ENCODE measurements at places on chromosomes 13 and 19.

GRCh38 chr19:16721051-16721450 lies 1.4 kb downstream of the NWD1 start:
- no peak for DNase-seq

GRCh38 chr13:100230769-100231149 lies 141.9 kb downstream of the PCCA start:
- no peak for DNase-seq

DNA sequence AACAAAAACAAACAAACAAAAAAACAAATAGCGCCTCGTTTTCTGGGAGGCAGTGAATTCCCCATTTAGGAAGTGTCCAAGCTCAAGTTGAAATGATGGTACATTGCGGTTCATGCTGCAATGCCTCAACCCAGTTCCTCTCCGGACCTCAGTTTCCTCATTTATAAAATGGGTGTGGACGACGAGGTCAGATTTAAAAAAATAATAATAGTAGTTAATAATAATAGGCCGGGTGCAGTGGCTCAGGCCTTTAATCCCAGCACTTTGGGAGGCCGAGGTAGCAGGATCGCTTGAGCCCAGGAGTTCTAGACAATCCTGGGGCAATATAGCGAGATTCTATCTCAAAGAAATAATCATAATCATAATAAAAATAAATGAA lies 15.5 kb upstream of the ERCC1 start:
- DNase-seq, result no peak

DNA sequence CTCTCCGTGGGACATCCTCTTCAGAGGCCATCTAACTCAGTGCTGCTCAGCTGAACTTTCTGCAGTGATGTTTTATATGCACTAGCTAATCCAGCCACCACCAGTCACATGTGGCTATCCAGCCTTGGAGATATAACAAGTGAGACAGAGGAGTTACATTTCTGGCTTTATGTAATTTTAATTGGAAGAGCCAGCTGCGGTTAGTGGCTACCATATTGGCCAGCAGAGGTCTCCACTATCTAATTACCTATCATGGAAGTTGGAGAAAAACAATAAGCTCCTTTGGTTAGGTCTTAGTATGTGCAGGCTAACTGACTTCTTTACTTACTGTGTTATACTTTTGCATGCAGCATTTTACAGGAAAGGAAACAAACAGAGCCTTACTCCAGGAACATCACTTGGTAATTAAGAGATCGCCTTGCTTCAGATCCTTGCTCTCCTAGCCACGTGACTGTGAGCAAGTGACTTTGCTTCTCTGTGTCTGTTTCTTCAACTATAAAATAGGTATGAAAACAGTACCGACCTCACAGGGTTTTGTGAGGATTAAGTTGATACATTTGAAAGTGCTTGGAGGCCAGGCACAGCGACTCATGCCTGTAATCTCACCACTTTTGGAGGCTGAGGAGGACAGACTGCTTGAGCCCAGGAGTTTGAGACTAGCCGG lies 1.6 kb upstream of the KLK10 start:
- DNase-seq, result peak; percentile 71

GRCh38 chr19:58559275-58560006 lies 1.0 kb upstream of the UBE2M start:
- DNase-seq, result peak; percentile 93

DNA sequence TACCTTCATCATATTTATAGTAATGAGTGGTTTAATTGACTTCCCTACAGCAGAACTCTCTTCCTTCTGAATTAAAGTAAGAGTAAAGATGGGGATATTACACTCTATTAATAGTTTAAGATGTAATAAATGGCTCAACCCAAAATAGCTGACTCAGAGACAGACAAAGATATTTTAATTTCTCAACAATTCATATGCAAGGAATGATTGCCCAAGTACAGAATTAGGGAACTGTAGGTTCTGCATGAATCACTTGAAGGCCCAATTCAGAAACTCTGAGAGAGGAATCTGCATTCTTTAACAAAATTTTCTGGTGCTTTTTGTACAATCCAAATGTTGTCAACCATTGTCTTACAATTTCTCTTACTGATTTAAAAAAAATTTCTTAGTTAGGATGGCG lies 42.9 kb upstream of the PCDH9 start:
- DNase-seq, result no peak

DNA sequence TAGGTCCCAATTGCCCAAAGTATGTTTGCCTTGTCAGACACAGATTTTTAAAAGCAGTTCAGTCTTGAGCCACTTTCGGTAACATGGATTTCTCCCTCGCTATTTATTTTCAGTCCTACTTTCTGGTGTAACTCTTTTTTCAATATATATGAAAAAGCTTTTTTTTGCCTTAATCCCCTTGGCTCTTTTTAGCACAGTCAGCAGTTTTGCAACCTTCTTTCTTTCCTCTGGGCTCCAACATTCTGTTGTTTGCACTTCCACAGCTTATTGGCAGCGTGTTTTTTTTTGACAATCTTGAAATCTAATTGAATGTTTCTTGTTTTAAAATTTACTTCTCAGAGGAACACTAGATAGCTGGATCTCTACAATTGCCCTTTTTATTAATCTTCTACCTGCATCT lies 429.3 kb upstream of the NBEA start:
- no peak for DNase-seq

- DNase-seq, result no peak
Observed at GRCh38 chr19:10809651-10810285, 26.2 kb downstream of the TMED1 start.

GRCh38 chr19:40687525-40688016 lies 2.9 kb downstream of the NUMBL start:
- DNase-seq, result no peak

DNA sequence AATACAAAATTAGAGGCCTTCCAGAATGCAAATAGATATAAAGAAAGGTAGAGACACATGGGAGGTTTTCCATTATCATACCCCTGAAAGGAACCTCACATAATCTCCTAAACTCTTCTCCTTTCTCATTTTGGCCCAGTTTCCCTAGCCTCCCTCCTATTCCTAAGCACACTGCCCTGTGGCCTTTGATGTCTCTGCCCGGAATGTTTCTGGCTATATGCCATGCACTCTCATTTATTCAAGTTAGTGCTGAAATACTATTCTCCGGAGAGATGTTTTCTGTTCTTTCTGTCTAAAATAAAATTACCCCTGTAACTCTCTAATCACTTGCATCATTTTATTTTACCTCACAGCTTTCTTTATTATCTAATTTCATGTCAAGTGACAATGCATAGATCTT lies 1287.7 kb downstream of the SLITRK5 start:
- no peak for DNase-seq

GRCh38 chr13:97425590-97425989 lies 8.4 kb upstream of the RAP2A start:
- no peak for DNase-seq

DNA sequence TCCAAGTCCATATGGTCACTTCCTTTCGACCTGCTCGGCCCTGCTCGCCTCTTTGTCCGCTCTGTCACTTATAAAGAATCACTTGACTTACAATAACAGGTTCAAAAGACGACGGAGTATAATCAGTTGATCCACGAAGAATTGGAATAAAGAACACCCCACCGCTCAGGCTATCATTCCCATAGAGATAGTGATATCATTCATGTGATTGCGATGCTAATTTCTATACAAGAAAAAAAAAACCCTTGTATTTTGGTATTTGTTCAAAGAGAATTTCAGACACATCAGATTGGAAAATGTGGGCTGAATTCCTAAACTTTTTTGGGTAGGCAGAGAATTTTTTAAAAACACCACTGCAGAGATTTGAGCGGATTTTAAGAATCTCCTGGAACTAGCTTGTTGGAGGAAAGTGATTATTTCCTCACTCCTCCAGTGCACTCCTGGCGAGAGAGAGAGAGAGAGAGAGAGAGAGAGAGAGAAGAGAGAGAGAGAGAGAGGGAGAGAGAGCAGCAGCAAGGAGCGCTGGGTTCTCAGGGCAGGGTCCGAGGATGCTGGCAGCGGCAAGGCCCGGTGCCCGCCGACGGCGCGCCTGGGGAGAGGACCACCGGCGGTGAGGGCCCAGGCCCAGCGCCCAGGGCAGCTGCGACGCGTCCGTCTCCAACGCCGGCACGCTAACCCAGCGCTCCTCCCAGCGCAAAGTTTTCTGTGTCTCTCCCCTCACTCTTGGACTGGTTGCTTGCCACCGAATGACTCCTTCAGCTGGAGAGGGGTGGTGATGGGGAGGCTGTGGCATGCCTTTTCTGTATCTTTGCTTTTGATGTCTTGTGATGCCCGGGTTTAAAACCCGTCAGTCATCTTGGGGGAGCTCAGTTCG lies 149.0 kb upstream of the ZNF536 start:
- DNase-seq, result no peak

DNA sequence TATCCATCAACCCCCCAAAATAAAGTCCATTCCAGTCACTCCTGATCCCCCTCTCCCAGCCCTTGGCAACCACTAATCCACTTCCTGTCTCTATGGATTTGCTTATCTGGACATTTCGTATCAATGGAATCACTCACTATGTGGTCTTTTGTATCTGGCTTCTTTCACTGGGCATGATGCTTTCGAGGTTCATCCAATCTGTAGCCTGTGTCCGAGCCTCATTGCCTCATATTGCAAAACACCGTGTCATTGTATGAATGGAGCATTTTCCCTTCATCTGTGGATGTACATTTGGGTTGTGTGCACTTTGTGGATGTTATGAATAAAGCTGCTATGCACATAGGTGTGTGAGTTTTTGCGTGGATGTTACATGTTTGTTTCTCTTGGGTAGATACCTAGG lies 1.4 kb upstream of the FZR1 start:
- DNase-seq, result no peak

DNA sequence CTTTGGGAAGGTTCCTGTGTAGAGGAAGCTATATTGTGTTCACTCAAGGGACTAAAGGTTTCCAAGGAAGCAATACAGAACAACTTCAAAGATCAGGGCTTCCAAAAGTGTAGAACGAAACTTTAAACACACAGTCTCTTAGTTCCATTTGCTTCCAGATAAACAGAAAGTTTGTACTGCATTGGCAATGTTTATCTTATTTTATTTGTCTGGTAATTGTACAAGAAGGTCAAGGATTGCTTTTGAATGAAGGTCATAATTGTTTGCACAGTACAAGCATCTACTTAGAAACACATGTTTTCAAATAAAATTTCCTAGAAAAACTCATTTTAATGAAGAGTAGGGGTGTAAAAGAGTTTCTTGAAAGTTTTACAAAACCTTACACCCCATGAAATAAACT lies 712.7 kb upstream of the SGCG start:
- DNase-seq, result no peak

DNA sequence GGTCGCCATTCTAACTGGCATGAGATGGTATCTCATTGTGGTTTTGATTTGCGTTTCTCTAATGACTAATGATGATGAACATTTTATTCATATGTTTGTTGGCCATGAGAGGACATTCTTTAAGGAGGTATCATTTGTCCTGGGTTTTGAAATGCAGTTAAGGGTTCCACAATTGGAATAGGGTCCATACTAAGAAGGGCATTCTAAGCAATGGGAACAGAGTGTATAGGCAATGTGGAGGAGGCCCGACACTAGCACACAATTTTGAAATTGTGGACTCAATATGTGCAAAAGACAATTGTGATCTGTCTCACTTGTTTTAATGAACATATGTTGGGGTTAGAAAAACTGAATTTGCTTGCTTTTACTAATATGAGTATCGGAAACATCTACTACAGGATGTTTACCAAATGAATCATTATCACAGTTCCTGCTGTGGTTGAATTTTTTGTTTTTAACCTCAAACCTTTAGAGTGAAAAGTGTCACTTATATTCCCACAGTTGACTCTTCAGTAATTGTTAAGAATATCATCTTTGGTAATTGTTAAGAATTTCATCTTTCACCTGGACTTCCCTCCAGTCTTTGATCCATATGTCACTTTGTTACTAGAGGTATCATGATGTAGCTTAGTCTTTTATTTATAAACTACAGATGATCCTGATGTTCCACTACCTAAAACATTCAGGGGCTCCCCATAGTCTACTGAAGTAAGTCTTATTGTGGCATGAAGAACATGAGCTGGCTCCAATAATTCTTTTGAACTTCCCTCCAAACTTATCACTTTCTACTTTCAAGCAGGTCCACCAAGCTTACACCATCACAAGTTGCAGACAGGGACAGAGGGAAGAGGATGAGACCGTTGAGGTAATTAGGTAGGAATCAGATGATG lies 109.7 kb upstream of the KLF12 start:
- no peak for DNase-seq

- DNase-seq, result peak; percentile 41
Observed at GRCh38 chr13:80342471-80343371, 1.8 kb upstream of the SPRY2 start.

GRCh38 chr13:66359910-66360552 lies 870.1 kb downstream of the PCDH9 start:
- no peak for DNase-seq

DNA sequence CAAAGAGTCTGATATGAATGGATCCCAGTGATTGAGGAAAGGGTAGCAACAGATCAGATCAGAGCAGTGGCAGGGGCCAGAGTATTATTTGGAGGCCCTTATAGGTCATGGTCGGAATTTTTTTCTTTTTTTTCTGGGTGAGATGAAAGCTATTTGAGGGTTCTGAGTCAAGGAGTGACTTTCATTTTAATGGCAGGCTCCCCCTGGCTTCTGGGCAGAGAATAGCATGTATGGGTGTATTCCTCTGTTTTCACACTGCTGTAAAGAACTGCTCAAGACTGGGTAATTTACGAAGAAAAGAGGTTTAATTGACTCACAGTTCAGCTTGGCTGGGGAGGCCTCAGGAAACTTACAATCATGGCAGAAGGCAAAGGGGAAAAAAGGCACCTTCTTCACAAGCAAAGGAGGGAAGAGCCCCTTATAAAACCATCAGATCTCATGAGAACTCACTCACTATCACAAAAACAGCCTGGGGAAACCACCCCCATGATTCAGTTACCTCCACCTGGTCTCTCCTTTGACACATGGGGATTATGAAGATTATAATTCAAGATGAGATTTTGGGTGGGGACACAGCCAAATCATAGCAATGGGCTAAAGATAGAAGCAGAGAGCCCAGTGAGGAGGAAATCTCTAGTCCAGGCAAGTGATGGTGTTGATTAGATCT lies 3.0 kb upstream of the SLC6A16 start:
- peak; percentile 36 for DNase-seq

GRCh38 chr13:114034481-114034891 lies 60.6 kb upstream of the C13orf46 start:
- no peak for DNase-seq

DNA sequence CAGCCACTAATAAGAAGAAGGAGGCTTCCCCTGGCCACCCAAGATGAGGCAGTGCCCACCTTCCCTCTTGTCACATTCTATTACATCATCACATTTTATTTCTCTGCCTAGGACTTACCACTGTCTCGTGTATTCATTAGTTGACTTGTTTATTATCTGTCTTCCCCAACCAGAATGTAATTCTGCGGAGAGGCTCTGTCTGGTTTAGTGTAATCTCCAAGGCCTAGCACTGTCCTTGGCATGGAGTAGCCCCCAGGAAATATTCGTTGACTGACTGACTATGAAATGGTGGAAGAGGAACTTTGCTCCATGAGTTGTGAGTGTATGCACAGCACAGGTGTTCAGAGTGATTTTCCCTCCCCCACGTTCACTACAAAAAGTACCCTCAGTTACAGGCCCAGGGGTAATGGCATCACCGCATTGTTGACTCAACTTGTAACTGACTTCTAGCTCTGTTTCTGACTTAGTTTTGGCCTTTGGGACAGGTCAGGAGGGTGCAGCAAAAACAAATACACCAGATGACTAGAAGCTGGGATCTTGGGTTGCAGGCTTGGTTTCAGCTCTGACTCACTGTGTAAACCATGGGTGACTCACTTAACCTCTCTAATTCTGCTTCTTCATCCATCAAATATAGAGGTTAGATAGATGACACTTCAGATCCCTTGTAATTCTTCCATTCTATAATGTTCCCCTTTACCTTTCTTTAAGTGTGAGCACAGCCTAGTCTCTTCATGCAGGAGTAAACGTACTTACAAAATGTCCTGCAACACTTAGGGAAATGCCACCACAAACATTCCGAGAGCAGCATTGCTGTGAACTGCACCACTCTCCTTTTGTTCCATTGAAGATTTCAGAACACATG lies 229.7 kb downstream of the KCNRG start:
- peak; percentile 64 for DNase-seq
